ENCODE measurements at places on chromosomes 6 and 20.

DNA sequence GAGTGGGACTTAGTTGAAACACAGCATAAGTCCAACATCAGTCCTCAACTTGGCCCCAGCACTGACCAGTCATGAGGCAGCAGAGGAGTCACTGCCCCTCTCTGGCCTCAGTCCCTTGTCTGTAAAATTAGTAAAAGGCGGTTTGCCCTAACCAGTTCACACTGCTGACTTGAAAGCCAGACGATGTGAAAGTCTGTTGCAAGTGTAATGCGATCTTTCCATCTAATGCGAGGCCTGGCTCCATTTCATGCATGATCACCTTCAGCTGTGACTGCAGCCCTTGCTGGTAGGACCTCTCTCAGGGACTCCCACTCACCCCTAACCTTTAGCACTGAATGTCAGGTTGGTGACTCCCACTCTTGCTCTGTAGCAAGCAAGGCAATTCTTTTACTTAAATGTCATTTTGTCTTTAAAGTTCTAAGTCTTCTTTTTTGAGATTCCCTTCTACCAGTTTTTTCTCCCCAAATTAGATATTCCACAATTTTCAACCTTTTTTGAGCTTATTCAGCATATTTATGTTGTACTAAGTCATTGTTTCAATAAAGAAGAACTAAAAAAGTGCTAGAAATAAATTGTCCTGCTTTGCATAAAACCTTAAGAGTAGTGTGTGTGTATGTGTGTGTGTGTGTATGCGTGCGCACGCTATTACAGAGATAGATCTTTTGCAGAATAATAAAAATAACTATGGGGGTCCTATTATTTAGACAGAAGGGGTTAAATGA lies 245.5 kb downstream of the PACRG start:
- DNase-seq: no peak

GRCh38 chr6:72414657-72415056 lies 207.2 kb upstream of the KCNQ5 start:
- no peak for DNase-seq

GRCh38 chr6:163748036-163748435 lies 333.5 kb downstream of the QKI start:
- DNase-seq: no peak

DNA sequence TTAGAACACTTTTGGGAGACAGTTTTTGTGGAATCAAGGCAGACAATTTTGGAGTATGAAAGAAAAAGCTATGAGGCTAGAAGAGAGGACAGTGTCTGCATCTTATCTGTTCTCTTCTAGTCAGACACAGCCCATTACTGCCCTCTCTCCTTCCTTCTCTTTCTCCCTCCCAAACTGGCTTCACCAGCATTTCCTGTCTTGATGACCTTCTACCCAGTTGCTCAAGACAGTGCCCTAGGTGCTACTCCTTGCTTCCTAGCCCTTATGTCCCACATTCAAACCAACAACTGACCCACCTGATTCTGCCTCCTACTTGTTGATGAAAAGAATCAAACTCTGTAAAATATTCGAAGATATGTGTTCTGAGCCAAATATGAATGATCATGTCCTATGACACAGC lies 116.4 kb upstream of the RIPOR2 start:
- no peak for DNase-seq

GRCh38 chr20:10792291-10792690 lies 118.5 kb upstream of the JAG1 start:
- DNase-seq: no peak

- DNase-seq: no peak
Observed at GRCh38 chr6:35365594-35366203, 23.3 kb downstream of the PPARD start.

DNA sequence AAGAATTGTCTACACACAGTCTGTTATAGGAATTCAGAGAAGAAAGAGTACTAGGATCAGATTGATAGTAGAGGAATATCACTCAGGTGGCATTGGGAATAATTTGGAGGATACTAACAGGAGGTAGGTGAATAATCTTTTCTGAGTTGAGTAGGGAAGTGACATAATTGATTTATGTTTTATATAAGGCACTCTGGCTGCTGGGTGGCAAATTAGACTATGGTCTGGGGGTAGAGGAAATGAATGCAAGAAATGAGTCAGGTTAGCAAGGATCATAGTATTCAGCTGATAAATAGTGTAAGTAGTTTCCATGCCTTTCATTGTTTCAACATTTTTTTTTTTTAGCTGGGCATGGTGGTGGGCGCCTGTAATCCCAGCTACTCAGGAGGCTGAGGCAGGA lies 113.3 kb downstream of the CDKAL1 start:
- DNase-seq: no peak

GRCh38 chr6:14804001-14804784 lies 441.7 kb upstream of the JARID2 start:
- DNase-seq: no peak

DNA sequence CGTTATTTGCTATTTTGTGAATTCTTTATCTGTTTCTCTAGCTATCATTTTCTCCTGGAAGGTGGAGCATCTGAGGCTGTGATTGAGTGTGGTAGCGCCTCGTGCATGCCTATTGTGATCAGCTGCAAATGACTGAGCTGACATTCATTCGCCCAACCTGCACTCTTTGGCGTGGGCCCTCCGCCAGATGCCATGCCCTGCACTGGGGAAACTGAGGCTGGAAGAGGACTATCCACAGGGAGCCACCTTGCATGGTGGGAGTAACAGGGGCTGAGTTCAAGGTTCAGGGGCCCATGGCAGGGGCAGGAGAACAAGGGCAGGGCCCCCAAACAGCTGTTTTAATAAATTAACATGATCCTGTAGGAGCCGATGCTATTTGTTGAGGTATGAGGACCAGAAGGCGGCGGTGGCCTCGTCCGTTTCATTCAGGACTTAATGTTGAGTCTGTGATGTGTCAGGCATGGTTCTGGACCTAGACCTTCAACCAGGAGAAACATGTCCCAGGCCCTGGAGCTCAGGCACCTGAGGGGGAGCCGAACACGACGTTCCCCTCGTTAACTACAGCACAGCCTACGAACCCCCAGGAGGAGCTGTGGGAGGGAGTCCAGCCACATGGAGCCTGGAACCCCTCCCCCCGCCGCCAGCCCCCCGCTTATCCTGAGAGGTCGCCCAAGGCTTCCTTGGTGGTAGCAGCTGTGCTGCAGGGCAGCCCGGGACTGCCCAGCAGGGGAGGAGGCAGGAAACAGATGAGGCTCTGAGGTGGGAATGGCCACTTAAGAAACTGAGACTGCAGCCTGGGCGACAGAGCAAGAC lies 242.9 kb downstream of the CDH4 start:
- DNase-seq: no peak

- DNase-seq: no peak
Observed at GRCh38 chr6:139853302-139853992, 479.0 kb upstream of the CITED2 start.

Data from CD4-positive, alpha-beta T cell treated with Interferon alpha-2 for 1 hour (primary cell).